ENCODE measurements at places on chromosomes 3 and 15.
A peak's percentile ranks its signal among the peaks of the same experiment; 100 is the strongest.

GRCh38 chr15:32794973-32795372 lies 77.2 kb downstream of the GREM1 start:
- no peak for DNase-seq

DNA sequence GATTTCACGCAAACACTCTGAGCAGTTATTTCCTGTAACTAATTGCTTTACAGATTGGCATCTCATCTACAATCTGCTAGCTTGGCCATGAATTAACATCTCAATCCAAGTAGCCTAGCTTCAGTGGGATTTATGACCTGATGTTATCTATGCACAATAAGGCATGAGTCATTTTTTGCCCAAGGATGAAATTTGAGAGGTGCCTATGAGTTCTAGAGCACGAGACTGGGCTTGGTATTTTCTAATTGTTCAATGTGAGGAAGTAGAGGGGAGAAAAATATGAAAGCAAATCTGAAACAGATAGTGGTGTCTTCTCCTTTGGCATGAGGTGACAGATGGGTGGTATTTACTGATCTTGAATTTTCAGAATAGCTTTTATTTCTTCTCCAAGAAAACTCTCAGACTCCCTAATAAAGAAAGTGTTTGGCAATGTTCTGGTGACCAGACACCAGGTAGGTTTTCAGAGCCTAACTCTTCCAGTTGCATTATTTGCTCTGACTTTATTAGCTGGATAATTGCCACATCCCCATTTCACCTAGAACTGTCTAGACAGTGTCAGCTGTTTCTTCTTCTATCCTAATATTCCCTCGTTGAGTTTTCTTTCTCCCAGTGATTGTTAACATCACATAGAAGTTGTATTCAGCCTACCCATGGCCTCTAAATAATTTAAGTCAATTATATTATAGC lies 301.0 kb upstream of the UMPS start:
- DNase-seq, result peak; percentile 65

- DNase-seq, result no peak
Observed at GRCh38 chr3:109743981-109744380, 406.6 kb upstream of the DPPA4 start.

DNA sequence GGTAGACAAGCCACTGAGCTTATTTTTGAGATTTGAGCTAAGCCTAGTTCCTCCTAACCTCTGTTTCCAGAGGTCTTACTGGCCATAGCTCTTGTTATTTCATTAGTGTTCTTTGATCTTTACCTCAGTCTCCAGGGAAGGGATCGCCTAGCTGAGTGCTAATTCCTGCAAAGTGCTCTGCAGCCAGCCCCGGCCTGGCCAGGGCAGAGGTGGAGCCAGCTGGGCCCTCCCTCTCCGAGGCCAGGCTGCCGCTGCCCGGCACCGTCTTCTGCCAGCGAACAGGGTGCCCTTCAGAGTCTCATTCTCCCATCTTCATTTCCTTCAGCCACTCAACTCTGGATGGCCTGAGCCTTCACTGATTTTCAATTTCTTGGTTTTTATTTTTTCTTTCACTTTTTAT lies 19.7 kb downstream of the FAN1 start:
- no peak for DNase-seq

GRCh38 chr3:70702132-70702531 lies 389.7 kb upstream of the MDFIC2 start:
- DNase-seq, result peak; percentile 26

DNA sequence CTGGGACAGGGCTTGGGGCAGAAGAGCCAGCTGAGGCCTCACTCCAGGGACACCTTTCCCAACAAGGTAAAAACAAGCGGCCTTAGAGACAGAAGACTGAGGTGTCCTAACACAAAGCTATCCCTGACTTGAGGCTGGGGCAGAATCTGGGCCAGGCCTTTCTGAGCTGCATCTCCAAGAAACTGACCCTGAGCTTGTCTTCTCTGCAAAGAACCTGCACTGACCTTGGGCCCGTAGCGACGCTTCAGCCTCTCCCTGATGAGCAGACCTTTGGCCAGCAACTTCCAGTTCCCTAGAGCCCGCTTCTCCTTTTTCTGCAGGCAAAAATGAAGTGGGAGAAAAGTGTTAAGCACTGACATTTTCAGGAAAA lies 22.2 kb downstream of the TMEM43 start:
- DNase-seq, result no peak

GRCh38 chr3:152754303-152754702 lies 80.6 kb upstream of the P2RY1 start:
- no peak for DNase-seq

DNA sequence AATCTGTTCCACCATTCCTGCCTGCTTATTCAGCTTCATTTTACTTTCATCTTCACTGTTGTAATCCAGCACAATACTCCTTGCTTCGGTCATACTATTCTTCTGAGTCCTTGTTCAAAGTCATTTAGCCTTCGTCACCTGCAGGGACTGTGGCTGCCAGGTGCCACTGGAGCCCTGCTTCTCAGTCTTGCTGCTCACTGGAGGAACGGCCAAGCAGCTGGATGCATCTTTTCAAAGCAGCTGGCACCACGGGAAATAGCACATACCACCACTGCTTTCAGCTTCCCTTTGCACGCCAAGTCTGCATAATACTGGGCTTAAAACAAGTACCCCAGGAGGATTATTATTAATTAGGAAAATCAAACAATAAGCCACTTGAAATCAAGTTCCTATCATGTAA lies 287.6 kb downstream of the BCHE start:
- DNase-seq, result no peak

DNA sequence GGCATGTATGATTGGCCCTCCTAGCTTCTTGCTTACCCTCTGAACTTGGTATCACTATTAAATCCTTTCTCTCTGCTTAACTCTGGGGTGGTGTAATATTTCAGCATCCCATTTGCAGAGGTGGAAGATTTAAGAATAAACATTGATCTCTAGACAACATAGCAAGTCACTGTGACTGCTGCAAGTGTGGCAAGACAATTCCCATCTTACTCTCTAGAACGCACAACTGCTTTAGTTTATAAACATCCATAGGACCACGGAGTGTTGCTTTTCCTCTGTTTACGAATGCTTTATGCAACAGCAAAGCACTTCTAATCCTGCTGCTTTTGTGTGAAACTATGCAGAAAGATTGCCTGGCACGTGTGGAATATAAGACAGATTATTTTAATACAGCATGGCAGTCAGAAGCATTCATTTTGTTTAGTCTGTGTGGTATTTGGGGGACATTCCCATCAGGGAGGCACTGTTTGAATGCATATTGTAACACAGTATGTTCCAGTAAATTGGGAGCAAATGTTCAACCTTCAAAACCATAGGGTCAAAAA lies 338.9 kb upstream of the TMCO5A start:
- DNase-seq, result no peak

- DNase-seq, result no peak
Observed at GRCh38 chr15:39888243-39888642, 31.8 kb downstream of the GPR176 start.

- DNase-seq, result peak; percentile 32
Observed at GRCh38 chr3:4271834-4272233, 31.3 kb upstream of the SETMAR start.
